ENCODE measurements at places on chromosomes 13 and 19.

DNA sequence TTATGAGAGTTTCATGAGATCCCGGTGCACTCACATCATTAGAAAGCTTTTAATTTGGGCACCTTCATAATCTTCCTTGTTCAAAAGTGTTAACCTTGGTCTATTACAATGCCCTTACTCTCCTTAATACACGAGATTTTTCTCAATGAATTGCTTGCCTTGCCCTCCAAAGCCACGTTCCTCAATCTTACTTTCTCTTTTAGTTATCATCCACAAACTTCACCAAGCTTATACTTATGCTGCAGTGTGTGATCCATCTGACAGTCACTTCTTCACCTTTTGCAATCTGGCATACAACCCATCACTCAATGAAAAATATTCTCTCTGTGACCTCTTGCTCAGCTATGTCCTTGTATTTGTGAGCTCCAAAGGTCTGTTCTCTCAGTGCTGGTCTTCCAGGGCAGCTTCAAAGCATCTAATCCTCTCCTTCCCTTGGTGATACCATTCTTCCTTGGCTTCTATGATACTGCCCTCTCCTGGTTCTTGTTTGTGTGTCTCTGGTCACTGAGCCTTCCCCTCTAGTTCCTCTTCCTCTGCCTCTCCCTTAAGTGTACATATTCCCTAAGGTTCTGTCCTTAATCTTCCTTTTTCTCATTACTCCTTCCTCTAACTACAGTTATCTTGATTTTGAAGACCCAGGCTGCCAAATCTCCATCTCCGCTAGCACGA lies 202.2 kb upstream of the STARD13 start:
- no peak for DNase-seq
- H3K4me1 ChIP-seq, result peaks cover 6% of the 10 kb centered on the region
- H3K27me3 ChIP-seq, result no peaks in the 10 kb centered on the region
- H3K36me3 ChIP-seq, result no peaks in the 10 kb centered on the region
- H3K27ac ChIP-seq, result no peak overlapping the region
- no peak overlapping the region for H3K4me3 ChIP-seq

DNA sequence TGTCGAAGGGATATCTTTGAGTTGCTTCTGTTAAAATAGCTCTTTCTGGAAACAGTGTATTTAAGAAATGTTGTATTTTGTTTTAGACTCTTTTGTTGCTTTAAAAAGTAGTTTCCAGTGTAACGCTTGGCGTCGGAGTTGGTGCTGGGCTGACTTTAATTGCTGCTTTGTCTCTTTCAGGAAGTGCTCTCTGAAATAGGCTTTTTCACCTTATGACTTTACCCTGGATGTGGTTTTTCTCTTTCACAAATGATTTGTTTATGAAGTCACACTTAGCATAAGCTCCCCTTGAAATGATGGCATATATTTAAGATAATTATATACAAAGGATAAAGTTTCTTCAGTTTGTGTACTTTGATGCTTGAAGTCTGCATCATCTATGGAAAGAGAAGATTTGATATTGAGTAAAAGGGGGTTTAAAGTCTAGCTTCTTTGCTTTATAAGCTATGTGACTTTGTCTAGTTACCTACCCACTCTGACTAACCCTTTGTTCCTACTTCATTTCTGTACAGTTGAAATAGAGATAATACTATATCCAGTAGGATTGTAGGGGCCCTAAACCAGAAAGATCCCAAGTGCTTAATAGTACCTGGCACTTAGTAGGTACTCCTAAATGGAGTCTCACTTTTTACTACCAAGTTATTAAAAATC lies at the start of gene GPR18:
Gene GPR18, minus strand, starts transcription at position 170 of the 651 bp plus-strand sequence. CDS start 2,507 bp downstream, outside the sequence.
- H3K36me3 ChIP-seq, result peaks cover 24% of the 10 kb centered on the region
- no peaks in the 10 kb centered on the region for H3K4me1 ChIP-seq
- no peaks in the 10 kb centered on the region for H3K27me3 ChIP-seq

- no peak for DNase-seq
- H3K4me3 ChIP-seq, result no peak overlapping the region
- H3K27ac ChIP-seq, result no peak overlapping the region
- no peaks in the 10 kb centered on the region for H3K4me1 ChIP-seq
- no peaks in the 10 kb centered on the region for H3K36me3 ChIP-seq
These were observed 859.0 kb upstream of the SPRY2 start for GRCh38 chr13:81199956-81200355.

- peaks cover 24% of the 10 kb centered on the region for H3K27me3 ChIP-seq
- no peak for DNase-seq
- no peaks in the 10 kb centered on the region for H3K4me1 ChIP-seq
These were observed 27.7 kb upstream of the NFIC start for GRCh38 chr19:3338541-3339181.

DNA sequence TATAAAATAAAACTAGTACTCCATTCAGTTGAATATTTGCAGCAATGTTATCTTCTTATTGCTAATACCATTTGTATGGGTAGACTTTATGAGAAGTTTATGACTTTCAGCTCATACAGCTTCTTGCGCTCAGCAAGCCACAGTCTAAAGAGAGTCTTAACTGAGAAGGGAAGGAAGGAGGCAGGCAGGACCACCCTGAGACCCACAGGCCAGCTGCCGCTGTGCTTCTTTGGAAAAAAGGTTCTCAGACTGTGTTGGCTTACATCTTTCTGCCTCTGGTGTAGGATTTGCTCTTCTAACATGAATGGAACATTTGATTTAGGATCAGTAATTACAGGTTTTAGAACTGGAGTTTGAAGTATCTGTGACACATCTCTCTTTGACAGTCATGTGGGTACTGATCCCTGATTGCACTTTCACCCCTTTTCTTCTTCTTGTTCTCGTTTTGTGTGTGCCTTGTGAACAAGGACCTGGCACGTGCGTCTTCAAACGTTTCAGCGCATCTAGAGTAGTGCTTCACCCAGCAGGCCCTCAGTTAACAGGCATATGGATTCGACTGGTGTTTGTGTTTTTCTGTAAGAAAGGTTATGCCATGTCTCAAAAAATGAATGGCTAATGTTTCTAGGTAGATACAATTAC lies 7.1 kb upstream of the GPR18 start:
- H3K4me1 ChIP-seq, result peaks cover 2% of the 10 kb centered on the region
- no peak overlapping the region for H3K27ac ChIP-seq
- DNase-seq, result no peak
- H3K4me3 ChIP-seq, result no peak overlapping the region
- H3K27me3 ChIP-seq, result no peaks in the 10 kb centered on the region

GRCh38 chr13:75829830-75830229 lies 193.7 kb downstream of the LMO7 start:
- no peak overlapping the region for H3K4me3 ChIP-seq
- no peaks in the 10 kb centered on the region for H3K27me3 ChIP-seq
- DNase-seq, result no peak
- no peaks in the 10 kb centered on the region for H3K4me1 ChIP-seq
